H1 (cell line): ENCODE measurements at places on chromosomes 4 and X.

DNA sequence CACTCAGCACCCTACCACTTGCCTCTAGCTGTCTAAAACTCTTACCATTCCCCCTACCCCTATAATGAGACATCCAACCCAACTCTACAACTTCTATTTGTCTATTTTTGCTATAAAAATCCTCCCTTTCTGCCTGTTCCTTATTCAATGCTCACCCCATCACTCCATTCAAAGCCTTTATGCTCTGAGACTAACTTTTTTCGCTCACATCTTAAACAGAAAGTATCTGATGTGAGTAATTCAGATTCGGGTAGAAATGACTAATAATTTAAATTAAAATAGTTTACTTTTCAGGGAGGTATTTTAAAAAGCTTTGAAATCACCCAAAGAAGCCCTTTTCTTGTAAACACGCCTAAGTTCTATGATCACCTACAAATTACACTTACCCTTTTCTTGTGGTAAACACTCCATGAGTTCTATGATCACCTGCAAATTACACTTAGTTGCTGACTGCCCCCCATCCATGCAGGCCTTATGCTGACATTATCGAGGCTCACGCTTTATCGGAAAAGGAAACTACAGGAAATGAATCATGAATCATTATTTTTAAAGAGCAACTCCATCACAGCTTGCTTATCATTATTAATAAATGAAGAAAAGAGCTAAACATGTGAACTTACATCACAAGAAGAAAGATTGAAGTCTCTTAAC is 168.7 kb upstream of the PPP1R2C start:
- no peak for DNase-seq

DNA sequence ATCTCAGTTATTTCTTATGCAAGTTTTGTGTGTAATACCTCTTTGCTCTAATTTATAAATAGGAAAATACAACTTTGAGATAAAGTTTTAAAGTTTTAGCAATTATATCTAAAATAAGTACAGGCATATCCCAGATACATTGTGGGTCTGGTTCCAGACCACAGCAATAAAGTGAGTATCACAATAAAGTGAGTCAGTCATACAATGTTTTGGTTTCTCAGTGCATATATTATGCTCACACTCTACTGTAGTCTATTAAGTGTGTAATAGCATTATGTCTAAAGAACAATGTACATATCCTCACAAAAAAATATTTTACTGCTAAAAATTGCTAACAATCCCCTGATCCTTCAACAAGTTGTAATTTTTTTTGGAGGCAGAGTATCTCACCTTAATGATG is 49.2 kb downstream of the ANAPC10 start:
- no peak for DNase-seq

DNA sequence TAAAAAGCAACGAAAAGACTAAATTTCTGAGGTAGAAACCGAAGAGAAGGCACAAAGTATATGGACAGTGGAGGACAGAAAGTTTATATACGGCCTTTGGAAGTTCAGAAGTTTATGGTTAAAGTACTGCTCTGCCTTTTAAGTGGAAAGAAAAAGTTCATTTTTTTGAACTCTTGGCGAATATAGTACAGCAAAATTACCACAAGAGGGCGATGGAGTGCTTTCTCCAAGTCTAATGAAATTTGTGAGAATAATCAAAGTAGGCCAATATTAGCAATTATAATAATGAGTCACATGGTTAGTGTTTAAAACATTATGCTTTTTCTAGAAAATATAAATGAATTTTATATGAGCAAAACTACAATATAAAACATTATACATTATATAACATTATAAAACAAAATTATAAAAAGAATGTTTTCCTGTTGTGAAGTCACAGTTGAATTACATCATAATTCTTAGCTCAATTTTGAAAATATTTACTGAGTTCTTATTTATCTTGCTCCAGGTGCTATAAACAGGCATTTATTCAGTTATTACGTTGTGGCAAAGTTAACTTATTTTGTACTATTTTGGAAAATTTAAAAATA is 136.2 kb upstream of the BMPR1B start:
- no peak for DNase-seq

DNA sequence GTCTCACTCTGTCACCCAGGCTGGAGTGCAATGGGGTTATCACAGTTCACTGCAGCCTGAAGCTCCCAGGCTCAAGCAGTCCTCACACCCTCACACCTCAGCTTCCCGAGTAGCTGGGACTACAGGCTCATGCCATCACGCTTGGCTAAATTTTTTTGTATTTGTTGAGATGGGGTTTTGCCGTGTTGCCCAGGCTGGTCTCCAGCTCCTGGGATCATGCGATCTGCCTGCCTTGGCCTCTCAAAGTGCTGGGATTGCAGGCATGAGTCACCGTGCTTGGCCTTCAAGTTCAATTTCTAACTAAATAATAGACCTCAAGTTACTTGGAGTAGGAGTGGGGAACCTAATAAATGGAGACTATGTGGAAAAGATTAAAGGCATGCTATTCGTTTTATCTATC is 48.9 kb downstream of the MND1 start:
- no peak for DNase-seq

DNA sequence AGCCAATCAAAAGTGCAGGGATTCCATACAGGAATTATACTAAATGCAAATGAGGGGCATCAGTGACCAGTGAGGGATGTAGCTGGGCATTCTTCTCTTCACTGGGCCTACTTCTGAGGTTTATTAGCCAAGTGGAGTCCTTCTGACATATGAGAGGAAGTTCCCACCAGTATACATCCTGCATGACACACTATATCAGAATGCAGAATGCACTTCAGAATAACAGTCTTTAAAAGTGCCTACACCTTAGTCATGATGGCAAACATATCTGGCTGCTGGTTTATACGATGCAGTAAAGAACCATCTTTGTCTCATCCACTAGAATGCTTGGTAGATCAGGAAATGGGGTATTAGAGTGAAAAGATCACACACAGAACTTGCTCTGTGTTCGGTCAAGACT is 180.3 kb upstream of the PPARGC1A start:
- DNase-seq: no peak

- no peak for DNase-seq
These were observed 103.8 kb downstream of the DDX53 start for GRCh38 chrX:23103546-23103945.

DNA sequence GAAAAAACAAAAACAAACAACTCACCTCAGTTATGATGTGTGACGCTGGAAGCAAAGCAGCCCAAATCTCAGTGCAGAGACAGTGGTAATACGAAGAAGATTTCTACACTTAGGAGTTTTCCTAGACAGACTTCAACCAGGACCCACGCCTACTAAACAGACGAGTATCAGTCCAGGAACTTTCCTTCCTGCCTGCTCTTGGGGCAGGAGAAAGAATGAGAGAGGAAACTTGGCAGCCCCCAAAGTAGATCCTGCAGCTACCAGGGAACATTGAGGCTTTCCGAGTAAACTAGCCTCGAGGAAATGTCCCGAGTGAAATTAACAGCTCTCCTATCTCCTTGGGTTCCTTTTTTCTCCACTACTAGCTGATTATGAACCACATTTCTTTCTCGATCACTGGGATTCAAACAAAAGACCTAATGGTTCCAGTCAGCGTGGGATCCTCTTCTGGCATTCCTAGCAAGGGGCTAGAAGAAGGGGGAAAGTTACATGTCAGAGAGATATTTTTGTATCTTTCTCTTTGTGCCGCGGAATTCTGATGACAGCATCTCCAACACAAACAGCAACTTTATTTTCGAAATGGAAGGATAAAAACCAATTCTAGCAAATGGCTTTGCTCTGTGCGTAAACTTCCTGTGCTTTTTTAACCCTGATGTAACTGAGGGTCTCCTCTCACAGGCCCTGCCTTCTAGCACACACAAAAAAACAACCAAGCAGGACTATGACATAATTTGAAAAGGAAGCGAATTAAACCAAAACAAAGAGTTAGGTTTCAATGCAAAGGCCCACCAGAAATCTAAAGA is 53.2 kb downstream of the PPM1K start:
- DNase-seq: no peak

- DNase-seq: no peak
These were observed 50.9 kb upstream of the CPLX1 start for GRCh38 chr4:876780-877179.

DNA sequence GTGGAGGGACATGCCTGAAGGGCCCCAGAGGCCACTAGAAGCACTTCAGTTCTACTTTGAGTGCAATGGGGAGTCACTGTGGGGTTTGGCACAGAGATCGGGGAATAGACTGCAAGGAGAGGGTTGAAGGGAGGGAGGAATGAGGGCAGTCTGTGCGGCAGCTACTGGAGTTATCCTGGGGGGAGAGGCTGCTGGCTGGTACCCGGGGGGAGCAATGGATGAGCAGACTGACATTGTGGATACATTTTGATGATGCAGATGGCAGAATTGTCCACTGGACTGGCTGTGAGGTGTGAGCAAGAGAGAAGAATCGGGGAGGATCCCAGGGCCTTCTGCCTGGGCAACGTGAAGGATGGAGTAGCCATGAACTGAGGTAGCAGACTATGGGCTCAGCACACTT is 2.8 kb upstream of the MAMLD1 start:
- no peak for DNase-seq
